Uterus (tissue), 4 donors: ENCODE measurements at places on chromosomes 5 and 9.

DNA sequence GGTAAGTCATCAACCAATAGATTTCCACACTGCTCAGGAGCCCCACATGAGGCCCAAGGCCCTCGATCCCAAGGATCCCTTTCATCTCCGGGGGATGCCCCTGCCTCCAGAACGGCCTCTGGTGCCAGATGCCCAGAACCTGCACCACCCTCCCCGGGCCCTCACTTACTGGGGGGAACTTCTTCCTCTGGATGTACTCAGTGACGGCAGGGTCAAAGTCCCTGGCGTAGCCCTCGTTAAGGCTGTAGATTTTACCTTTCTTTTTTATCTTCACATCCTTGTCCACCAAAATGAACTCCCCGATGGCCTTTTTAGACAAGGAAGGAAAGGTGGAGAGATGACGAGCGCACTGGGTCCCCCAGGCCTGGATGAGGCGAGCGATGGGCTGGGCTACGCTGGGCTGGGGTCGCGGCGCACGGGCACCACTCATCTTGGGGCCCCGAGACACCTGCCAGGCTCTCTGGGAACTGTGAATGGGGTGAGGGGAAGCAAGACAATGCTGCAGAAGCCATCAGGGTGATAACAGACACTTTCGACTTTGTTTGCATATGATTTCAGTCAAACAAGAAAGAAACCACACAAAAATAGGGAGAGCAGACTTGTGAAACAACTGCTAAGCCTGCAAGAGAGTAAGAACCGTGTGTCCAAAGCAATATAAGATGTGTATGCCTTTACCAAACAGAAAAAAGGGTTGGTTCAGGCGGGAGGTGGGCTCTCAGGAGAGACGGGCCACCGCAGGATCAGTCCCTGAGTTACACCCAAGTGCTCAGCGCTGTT lies 13.2 kb upstream of the FBP2 start:
- no peak for DNase-seq

- DNase-seq = no peak
Observed at GRCh38 chr5:31939151-31939550, 235.0 kb downstream of the GOLPH3 start.

DNA sequence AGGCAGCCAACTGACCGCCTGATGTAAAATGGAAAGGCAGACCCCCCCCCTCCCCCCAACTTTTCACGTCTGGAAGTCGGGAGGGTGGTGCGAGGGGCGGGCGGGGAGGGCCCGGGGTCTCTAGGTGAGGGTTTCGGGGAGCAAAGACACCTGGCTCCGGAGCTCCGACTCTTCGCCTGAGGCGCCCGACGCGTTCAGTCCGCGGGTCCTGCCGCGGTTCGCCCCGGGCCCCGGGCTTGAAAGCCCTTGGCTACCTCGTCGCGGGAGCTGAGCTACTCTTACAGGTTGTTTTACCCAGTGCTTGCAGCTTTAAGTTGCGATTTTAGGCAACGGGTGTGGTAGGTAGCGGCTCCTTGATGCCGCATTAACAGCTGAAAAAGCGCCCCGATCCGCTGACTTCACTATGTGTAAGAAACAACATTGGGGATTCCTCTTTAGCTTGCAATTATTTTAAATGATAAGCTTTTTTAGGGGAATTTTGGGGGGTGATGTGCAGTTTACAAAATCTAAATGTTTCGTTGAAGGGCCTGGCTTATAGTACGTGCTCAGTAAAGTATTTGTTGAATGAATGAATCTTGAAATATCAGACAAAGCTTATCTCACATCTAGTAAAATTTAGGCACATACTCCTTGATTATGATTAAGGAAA lies 722 bp downstream of the CDC42SE2 start:
- peak; percentile 20 for DNase-seq

GRCh38 chr5:585556-585955 lies 26.6 kb upstream of the CEP72 start:
- no peak for DNase-seq

- peak; percentile 86 for DNase-seq
Observed at GRCh38 chr9:133135146-133135745, 14.2 kb upstream of the RALGDS start.

- DNase-seq = no peak
Observed at GRCh38 chr9:98481676-98482075, 226.2 kb upstream of the TBC1D2 start.

DNA sequence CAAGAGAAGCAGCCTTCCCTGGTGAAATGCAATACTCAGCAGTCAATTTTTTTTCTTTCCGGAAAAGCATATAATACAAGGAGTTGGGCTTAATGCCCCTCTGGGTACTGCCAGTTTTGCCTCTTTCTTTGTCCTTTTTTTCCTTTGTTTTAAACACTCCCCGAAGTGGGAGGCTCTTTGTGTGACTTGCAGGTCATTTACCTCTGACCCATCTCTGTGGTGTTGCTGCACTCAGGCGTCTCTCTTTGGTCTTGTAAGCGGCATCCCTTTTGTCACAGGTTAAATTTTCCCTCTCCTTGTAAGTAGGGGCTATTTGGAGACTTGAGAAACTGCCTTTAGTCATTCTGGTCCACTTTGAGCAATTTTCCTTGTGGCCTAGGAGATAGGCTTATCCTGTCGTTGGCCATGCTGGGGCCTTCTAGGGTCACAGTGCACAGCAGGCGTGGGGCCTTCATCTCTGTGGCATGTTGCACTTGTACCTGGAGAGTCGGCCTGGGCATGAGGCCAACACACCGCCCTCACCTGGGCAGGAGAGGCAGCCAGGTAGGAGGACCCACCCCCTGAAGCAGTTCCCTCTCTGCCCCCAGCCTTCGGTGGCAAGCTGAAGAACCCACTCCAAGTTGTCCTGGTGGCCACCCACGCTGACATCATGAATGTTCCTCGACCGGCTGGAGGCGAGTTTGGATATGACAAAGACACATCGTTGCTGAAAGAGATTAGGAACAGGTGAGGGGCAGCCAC lies 27.7 kb upstream of the CTSL start:
- DNase-seq = no peak

DNA sequence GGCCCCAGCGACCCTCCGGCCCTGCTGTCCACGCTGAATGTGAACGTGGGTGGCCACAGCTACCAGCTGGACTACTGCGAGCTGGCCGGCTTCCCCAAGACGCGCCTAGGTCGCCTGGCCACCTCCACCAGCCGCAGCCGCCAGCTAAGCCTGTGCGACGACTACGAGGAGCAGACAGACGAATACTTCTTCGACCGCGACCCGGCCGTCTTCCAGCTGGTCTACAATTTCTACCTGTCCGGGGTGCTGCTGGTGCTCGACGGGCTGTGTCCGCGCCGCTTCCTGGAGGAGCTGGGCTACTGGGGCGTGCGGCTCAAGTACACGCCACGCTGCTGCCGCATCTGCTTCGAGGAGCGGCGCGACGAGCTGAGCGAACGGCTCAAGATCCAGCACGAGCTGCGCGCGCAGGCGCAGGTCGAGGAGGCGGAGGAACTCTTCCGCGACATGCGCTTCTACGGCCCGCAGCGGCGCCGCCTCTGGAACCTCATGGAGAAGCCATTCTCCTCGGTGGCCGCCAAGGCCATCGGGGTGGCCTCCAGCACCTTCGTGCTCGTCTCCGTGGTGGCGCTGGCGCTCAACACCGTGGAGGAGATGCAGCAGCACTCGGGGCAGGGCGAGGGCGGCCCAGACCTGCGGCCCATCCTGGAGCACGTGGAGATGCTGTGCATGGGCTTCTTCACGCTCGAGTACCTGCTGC lies 839 bp downstream of the KCNV2 start:
- no peak for DNase-seq

- DNase-seq = no peak
Observed at GRCh38 chr5:73722231-73722630, 96.2 kb downstream of the ARHGEF28 start.

DNA sequence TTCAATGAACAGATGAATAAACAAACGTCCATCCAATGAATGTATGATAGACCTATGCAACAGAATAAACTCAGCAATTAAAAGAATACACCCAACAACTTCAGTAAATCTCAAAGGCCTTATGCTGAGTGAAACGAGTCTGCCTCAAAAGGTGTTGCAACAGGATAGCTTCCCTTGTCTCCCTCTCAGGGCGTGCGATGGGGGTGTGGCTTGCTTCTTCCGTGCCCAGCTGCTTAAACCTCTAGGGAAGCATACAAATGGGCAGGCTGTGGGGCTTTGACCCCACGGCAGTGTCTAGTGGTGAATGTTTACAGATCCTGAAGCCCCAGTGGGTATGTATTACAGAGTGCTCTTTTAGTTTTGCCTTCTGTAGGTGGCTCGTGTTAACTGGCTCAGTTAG lies 87.0 kb upstream of the CCL21 start:
- DNase-seq = no peak

DNA sequence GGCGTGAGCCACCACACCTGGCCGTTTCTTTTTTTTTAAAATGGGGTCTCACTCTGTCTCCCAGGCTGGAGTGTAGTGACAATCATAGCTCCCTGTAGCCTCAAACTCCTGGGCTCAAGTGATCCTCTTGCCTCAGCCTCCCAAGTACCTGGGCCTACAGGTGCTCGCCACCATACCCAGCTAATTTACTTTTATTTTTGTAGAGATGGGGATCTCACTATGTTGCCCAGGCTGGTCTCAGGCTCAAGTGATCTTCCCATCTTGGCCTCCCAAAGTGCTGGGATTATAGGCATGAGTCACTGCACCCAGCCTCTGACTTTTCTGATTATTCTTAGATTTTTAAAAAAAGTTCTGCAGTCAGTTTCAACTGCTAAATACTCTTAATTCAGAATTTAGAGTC lies 21.3 kb downstream of the RAI14 start:
- no peak for DNase-seq

- DNase-seq = peak; percentile 65
Observed at GRCh38 chr5:159471904-159472303, 141.6 kb upstream of the IL12B start.

GRCh38 chr5:156640691-156641241 lies 209.3 kb upstream of the PPP1R2B start:
- DNase-seq = no peak

GRCh38 chr5:148843510-148844318 lies 17.3 kb downstream of the ADRB2 start:
- DNase-seq = no peak

- no peak for DNase-seq
Observed at GRCh38 chr5:14603141-14603540, 21.5 kb downstream of the OTULINL start.

GRCh38 chr9:87869082-87869481 lies 13.6 kb upstream of the SPATA31E1 start:
- no peak for DNase-seq

- no peak for DNase-seq
Observed at GRCh38 chr5:180008433-180008832, 63.1 kb downstream of the RNF130 start.

DNA sequence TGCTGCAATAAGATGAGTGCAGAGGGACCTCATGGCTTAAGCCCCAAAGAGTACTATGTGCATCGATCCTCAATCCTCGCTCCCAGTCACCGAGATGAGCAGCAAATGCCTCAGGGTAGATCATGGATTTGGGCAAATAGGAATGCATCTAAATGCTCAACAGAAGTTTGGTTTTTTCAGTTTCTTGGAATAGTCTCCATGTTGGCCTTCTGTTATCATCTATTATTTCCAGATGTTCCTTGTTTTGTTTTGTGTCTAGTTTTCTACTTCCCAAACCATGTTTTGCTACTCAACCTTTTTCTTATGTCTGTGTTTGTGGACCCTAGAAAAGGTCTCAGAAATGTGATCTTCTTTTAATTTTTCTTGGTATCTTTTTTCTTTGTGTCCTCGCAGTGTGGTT lies 43.5 kb upstream of the RASGRF2 start:
- DNase-seq = no peak

- DNase-seq = no peak
Observed at GRCh38 chr5:176943816-176944215, 44.7 kb upstream of the HK3 start.

GRCh38 chr9:120767451-120767850 lies 25.8 kb downstream of the FBXW2 start:
- DNase-seq = no peak

DNA sequence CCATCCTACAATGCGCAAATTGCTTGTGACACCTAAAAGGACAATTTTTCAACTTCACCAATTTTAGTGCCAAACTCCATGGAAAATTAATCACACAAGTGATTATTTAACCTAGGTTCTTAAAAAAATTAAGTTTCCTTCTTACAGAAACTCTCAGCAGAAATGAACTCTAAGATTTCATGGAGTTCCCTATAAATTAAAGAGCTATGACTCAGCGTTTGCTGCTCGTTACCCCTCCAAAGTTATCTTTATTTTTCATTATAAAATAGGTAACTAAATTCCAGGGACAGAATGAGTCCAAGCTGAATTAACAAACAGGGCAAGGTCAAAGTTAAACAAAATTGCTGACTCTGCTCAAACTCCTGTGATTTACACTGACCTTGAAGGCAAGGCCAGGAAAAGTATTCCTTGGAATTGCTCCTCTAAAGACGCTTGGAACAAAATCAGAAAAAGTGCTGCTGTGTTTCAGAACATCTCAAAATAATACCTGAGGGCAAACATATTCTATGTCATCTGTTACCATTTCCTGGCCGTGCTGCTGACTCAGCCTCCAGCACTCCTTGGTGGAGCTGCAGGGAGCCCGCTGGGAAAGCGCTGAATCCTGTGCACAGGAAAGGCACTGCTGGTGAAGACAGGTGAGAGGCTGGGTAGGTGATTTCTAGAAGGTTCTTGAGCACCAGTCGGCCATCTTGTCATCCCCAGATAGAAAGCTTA lies 2.5 kb upstream of the CMBL start:
- DNase-seq = no peak

DNA sequence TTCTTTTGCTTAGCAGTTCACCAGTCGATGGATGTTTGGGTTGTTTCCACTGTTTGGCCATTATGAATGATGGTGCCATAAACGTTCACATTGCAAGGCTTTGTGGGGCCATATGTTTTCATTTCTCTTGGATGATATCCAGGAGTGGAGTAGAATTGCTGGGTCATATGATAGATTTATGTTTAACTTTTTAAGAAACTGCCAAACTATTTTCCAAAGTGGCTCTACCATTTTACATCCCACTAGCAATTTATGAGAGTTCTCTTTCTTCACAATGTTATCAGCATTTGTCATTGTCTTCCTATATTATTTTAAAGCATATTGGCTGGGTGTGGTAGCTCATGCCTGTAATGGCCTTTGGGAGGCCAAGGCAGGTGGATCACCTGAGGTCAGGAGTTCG lies 5.2 kb downstream of the GPR107 start:
- DNase-seq = no peak

GRCh38 chr5:63953217-63953616 lies 9.0 kb downstream of the HTR1A start:
- no peak for DNase-seq

- peak; percentile 70 for DNase-seq
Observed at GRCh38 chr9:33197279-33198152, 30.4 kb upstream of the B4GALT1 start.

GRCh38 chr9:110344821-110345220 lies 7.2 kb upstream of the TXNDC8 start:
- DNase-seq = no peak

DNA sequence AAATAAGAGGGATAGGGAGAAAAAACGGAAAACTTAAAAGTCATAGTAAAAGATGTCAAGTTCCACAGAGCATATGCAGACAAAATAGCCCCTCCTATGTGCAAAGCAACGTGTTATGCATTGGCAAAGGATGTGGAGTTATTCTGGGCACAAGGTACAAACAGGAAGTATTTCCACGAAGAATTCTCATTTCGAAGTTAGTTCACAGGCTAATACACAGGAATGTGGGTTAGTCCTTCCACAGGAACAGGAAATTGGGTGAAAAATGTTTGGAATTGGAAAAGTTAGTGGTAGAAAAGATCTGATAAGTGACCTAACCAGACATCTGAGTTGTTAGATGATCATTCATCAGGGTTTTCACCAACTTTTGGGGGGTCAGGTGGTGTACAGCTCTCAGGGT lies 326.6 kb downstream of the EBF1 start:
- no peak for DNase-seq
